Lung (tissue), 17 donors: ENCODE measurements at places on chromosomes 11 and 22. TPM values are rescaled to one million over a fixed set of nuclear protein-coding genes. Genes with fewer than 3 reads are reported as not detected.

GRCh38 chr11:107467696-107468095, 10.1 kb upstream of the CWF19L2 start:
- no peak for DNase-seq

The OVCH2 gene
- total RNA-seq: 21.1 TPM

The CD6 gene
- total RNA-seq: 3.1 TPM

- DNase-seq: no peak
These were observed 66.4 kb downstream of the LRRC32 start for GRCh38 chr11:76604081-76604625.

- peak; percentile 73 for DNase-seq
These were observed 14.1 kb downstream of the BTBD10 start for GRCh38 chr11:13448876-13449275.
